ENCODE measurements at places on chromosomes 6 and 20.
A peak's percentile ranks its signal among the peaks of the same experiment; 100 is the strongest.

DNA sequence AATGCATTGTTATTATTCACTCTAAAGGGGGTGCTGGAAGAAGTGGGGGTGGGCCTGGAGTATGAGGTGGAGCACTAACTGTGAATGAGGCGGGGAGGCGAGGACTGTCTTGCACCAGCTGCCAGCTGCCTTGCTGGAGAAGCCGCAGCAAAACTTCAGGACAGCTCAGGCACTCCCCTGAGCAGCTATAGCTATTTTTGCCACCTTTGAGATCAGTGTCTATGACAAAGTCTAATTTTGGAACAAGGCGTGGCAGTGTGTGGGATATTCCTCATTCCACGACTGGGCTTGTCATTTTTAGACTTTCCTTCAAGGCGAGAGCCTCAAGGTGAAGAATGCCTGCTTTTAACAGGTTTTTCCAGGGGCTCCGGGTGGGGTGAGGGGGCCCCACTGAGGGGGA lies 143.8 kb downstream of the DOK5 start:
- DNase-seq, result no peak

DNA sequence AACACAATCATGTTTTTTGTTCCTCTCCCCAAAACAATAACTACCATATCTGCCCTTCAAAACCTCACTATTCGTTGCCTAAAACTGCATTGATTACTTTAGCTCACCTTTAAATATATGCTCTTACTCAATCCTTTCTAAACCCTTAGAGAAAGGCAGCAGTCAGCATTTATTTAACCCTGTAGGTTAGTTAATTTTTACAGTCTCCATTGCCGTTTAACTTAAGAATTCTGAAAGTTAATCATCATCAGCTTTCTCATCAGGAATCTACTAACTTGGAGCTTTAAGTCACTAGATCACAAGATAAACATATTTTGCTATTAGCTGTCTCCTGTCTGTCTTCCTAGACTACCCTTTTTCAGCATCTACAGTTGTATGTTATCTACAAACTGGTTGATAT lies 991.9 kb downstream of the EPHA7 start:
- DNase-seq, result no peak

- no peak for DNase-seq
Measured at GRCh38 chr6:133431031-133431430, 189.9 kb downstream of the EYA4 start.

GRCh38 chr20:34473262-34473883 lies 42.8 kb upstream of the DYNLRB1 start:
- no peak for DNase-seq

- DNase-seq, result no peak
Measured at GRCh38 chr6:79525272-79526100, 11.7 kb downstream of the LCA5 start.

GRCh38 chr6:112106562-112106961 lies 19.2 kb downstream of the FAM229B start:
- DNase-seq, result no peak

- no peak for DNase-seq
Measured at GRCh38 chr20:2349801-2350200, 30.9 kb upstream of the TGM6 start.

DNA sequence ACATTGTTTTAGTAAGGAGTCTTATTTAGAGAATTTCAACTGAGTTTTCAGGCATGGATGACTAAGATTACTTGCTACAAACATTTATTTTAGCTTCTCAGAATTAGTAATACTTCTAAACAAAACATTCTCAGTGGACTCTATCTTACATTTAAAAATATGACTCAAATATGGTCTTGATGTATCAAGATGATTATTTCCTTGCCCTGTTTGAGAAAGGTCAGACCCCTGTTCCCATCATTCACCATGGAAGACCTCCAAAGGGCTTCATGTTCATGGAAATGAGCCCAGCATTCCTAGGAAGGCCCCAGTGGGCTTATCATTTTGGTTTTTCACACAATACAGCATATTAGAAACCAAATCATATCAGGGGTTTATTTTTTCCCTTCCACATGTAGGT lies 24.6 kb upstream of the TRPC4AP start:
- no peak for DNase-seq

- DNase-seq, result no peak
Measured at GRCh38 chr6:34743625-34744293, 13.5 kb upstream of the SNRPC start.

DNA sequence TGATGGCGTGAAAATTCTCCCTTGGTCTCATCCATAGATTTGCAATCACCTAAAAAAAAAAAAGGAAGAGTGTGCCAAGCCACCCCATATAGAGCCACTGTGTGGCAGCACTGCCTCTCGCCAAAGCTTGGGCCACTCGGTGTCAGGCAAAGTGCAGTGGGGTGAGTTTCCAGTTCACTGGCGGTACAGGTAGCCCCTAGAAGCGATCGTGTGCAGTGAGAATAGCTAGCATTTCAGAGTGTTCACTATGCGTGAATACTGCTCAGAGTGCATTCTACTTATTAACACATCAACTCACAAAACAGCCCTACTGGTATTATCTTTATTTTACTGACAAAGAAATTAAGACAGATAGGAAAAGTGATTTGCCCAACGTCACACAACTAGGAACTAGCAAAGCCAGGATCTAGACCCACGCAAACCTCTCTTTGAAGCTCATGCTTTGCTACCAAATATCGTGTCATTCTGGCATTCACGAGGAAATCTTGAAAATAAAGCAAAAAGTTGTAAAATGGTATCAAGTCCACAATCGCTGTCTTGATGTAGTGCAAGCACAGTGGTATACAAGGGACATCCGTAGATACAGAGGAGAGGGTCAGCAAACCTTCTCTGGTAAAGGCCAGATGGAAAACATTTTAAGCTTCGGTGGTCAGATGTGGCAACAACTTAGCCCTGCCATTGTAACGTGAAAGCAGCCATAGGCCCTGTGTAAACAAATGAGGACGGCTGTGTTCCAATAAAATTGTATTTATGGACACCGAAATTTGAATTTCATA lies 10.4 kb upstream of the GCNT2 start:
- no peak for DNase-seq

DNA sequence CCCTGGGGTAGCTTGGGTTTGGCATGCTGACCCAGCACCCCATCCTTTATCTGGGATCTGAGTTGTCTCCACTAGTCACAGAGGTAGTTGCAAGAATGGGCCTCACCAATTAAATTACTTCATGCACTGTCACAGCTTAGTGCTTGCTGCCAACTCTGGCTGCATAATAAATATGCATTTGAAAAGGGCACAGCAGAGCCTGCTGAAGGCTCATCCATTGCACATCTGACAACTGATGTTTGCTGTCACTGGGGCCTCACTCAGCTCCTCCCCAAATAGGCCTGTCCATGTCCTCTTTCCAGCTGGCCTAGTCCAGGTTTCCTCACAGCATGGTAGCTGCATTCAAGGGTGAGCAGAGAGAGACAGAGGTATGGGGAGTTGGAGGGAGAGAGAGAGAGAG lies 13.3 kb upstream of the NXT1 start:
- no peak for DNase-seq

- DNase-seq, result no peak
Measured at GRCh38 chr20:2368621-2369020, 12.1 kb upstream of the TGM6 start.

GRCh38 chr20:62743777-62744317 lies 35.2 kb downstream of the NTSR1 start:
- no peak for DNase-seq

GRCh38 chr6:17485181-17485580 lies 91.8 kb downstream of the CAP2 start:
- DNase-seq, result no peak

- peak; percentile 44 for DNase-seq
Measured at GRCh38 chr20:8073024-8073832, 53.7 kb upstream of the TMX4 start.

- DNase-seq, result no peak
Measured at GRCh38 chr6:220721-221475, 71.4 kb upstream of the DUSP22 start.

DNA sequence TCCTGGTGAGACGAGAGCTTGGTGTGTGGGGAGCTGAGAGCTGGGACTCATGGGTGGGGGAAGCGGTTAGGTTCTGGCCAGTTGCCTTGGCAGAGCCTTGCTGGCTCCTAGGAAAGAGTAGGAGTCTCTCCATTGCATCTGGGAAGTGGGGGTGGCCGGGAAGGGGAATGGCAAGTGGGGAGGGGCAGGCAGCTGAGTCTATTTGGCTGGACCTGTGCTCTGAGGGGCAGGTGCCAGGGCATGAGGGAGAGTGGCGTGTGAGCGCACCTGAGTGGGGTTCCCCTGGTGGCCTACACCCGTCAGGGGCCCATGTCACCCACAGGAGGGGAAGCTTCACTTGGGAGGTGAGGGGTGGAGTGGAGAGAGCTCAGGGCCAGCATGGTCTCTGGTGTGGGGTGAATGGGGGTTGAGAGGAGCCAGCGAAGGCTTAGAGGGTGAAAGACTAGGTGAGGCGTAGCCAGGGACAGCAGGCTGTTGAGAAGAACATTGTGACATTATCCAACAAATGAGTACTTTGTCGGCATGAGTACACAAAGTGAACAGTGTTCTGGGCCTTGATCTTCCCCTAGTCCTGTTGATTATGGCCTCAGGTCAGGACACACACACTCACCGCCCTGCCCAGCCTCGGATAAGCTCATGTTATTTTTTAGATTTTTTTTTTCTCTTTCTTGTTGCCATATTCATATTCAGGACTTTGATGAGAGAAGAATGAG lies 59.8 kb downstream of the FAM120B start:
- no peak for DNase-seq

GRCh38 chr20:59002874-59003399 lies 4.1 kb downstream of the CTSZ start:
- DNase-seq, result no peak

- DNase-seq, result no peak
Measured at GRCh38 chr20:45445805-45446562, 23.6 kb upstream of the WFDC2 start.
